ENCODE measurements at places on chromosomes 7 and 10. TPM values are rescaled to one million over a fixed set of nuclear protein-coding genes. Genes with fewer than 3 reads are reported as not detected.
A peak's percentile ranks its signal among the peaks of the same experiment; 100 is the strongest.

- H3K27ac ChIP-seq: no peak overlapping the region
- DNase-seq: peak; percentile 52
- H3K4me3 ChIP-seq: peak overlapping the region; percentile 32
Measured at GRCh38 chr10:100482181-100482833, 19.5 kb downstream of the WNT8B start.

DNA sequence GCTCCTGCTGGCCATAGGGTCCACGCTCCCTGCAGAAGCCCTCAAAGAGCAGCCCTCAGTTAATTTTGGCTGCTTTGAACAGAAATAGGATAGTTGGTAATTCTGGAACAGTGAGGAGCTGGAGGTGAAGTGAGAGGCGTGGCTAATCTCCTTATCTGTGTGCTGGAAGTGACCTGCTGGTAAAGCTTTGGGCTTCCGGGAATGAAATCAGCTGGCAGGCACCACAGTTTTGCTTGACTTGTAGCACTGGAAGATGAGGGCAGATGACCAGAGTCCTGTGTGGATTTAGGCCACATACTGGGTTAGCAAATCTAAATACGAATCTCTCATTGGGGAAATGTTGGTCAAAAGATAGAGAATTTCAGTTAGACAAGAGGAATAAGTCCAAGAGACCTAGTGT lies 10.2 kb downstream of the ATP6V0E2 start:
- DNase-seq: no peak

DNA sequence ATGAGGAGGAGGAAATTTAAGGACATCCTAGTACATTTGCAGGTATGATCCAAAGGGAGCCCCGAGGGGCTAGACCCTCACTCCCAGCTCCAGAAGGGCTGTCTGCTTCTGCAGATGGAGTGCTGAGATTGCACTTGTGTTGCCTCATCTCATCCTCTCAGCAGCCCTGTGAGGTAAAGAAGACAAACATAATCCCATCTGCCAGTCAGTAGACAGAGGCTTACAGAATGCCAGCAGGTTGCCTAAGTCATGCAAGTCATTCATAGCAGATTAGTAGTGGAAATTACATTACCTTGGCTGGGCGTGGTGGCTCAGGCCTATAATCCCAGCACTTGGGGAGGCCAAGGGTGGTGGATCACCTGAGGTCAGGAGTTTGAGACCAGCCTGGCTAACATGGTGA lies 45.4 kb downstream of the BLVRA start:
- no peak overlapping the region for H3K4me3 ChIP-seq
- no peak for DNase-seq
- no peaks in the 10 kb centered on the region for H3K27me3 ChIP-seq
- H3K27ac ChIP-seq: no peak overlapping the region
- H3K36me3 ChIP-seq: no peaks in the 10 kb centered on the region
- H3K4me1 ChIP-seq: no peaks in the 10 kb centered on the region

- no peaks in the 10 kb centered on the region for H3K36me3 ChIP-seq
- peaks cover under 1% of the 10 kb centered on the region for H3K4me1 ChIP-seq
- no peak for DNase-seq
Measured at GRCh38 chr7:74228951-74229900, 19.4 kb downstream of the LAT2 start.

- no peaks in the 10 kb centered on the region for H3K27me3 ChIP-seq
- H3K27ac ChIP-seq: no peak overlapping the region
- peaks cover 2% of the 10 kb centered on the region for H3K4me1 ChIP-seq
Measured at GRCh38 chr10:11505639-11506038, 105.8 kb downstream of the USP6NL start.

DNA sequence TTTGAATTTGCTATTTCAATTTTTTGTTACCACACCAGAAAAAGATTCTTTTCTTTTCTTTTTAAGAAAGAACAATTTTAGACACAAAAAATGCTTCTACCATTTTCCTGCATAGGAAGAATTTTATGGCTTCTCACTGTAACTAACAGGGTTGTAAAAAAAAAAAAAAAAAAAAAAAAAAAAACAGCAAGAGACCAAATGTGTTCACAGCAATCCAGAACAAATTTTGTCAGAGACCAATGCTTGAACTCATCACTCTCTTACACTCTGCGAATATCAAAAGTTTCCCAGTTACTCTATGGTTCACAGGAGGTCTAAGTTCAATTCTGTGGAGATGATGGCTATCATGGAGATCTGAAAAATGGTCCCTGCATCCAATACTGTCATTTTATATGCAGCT lies 84.4 kb downstream of the CHCHD3 start:
- H3K36me3 ChIP-seq: no peaks in the 10 kb centered on the region
- peaks cover 1% of the 10 kb centered on the region for H3K4me1 ChIP-seq
- no peak for DNase-seq
- no peaks in the 10 kb centered on the region for H3K27me3 ChIP-seq
- no peak overlapping the region for H3K27ac ChIP-seq
- H3K4me3 ChIP-seq: no peak overlapping the region

DNA sequence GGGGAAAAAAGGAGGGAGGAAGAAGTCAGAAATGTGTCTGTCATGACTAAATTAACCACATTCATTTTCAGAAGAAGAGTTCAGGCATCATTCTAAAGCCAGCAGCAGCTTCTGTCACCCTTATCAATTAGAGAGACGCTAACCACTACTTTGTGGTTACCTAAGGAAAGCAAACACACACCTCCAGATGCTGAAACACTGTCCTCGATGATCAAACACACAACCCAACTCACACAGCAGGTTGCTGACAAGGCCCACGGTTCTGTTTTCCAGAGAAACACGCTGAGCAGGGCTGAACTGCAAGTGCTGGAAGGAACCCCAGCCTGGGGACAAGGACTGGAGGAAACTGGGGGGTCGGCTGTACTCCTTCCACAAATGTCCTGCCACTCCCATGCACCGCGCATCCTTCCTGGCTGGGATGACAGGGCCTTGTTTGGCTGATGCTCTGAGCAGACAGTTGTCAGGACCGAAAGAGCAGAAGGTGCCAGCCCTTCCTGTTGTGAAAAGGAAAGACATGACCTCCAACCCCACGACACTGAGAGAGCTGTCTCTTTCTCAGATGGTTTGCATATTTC lies 36.6 kb downstream of the PRKCQ start:
- H3K27ac ChIP-seq: no peak overlapping the region
- DNase-seq: no peak
- H3K4me1 ChIP-seq: no peaks in the 10 kb centered on the region
- H3K36me3 ChIP-seq: no peaks in the 10 kb centered on the region
- H3K4me3 ChIP-seq: no peak overlapping the region
- H3K27me3 ChIP-seq: no peaks in the 10 kb centered on the region

- H3K27me3 ChIP-seq: no peaks in the 10 kb centered on the region
- no peak overlapping the region for H3K27ac ChIP-seq
- H3K4me1 ChIP-seq: no peaks in the 10 kb centered on the region
- H3K36me3 ChIP-seq: no peaks in the 10 kb centered on the region
- H3K4me3 ChIP-seq: no peak overlapping the region
Measured at GRCh38 chr7:159201722-159202330, 57.2 kb upstream of the VIPR2 start.

DNA sequence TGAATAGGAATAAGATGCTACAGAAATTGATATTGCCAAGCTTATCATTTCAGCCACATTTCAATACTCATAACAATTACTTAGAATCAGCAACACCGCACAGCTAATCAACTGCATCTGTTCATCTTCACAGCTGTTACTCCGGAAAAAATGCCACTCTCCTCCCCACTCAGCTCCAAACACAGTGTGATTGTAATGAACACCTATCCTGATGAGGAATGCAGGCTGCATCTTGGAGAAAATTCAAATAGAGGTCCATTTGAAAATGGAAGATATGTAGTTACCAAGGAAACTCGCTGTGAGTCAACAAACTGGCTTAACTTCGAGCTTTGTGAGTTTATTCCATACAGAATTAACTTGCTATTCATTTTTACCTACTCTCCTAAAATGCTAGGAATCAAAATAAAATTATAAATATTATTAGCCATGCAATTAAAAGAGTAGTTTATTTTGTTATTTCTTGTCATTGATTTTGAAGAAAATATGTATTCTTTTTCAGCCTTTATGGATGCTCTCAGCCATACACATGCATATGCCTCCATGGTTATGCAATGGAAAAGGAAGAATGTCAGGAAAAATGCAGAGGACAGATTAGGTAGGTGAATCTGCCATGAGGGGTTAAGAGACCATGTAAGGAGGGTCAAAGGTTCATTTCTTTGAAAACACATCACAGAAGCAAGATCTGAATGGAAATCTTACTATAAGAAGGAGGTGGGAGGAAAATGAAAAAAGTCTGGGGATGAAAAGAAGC lies 267.2 kb downstream of the POM121L12 start:
- H3K4me3 ChIP-seq: no peak overlapping the region
- no peaks in the 10 kb centered on the region for H3K36me3 ChIP-seq
- H3K27me3 ChIP-seq: no peaks in the 10 kb centered on the region
- DNase-seq: no peak
- no peaks in the 10 kb centered on the region for H3K4me1 ChIP-seq
- H3K27ac ChIP-seq: no peak overlapping the region

DNA sequence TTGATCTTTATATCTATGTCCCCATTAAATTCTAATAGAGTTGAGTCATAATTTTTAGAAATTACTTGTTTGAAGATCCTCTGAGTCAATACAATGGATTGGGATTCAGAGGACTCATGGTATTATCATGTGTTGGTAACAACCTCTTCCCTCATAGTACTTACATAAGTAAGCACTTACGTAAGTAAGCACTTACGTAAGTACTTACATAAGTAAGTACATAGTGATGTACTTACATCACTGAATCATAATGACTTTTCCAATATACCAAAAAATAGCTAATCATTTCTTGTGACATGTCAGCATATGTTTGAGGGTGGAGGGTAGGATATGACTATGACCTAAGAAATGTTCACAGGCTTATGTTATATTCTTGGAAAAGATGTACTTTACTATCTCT lies 740.5 kb downstream of the SORCS1 start:
- no peaks in the 10 kb centered on the region for H3K4me1 ChIP-seq
- no peaks in the 10 kb centered on the region for H3K27me3 ChIP-seq
- no peaks in the 10 kb centered on the region for H3K36me3 ChIP-seq
- no peak overlapping the region for H3K27ac ChIP-seq

- no peaks in the 10 kb centered on the region for H3K27me3 ChIP-seq
- H3K4me3 ChIP-seq: no peak overlapping the region
- H3K4me1 ChIP-seq: no peaks in the 10 kb centered on the region
- no peaks in the 10 kb centered on the region for H3K36me3 ChIP-seq
- H3K27ac ChIP-seq: no peak overlapping the region
- no peak for DNase-seq
Measured at GRCh38 chr7:13992596-13992964, 3.1 kb upstream of the ETV1 start.

DNA sequence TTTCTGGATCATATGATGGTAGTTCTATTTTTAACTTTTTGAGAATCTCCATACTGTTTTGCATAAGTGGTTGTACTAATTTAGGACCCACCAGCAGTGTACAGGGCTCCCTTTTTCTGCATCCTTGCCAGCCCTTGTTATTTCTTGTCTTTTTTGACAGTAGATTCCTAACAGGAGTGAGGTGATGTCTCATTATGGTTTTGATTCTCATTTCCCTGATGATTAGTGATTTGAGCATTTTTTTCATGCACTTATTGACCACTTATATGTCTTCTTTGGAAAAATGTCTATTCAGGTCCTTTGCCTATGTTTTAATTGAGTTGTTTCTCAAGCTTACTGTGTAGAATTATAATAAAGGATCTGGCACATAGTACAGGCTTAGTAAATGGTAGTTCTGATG lies 238.8 kb upstream of the BMPER start:
- H3K27ac ChIP-seq: no peak overlapping the region
- DNase-seq: no peak
- H3K4me1 ChIP-seq: no peaks in the 10 kb centered on the region
- no peaks in the 10 kb centered on the region for H3K36me3 ChIP-seq
- no peak overlapping the region for H3K4me3 ChIP-seq

GRCh38 chr10:92993699-92994272 lies 66.8 kb upstream of the CYP26C1 start:
- no peak overlapping the region for H3K4me3 ChIP-seq
- H3K4me1 ChIP-seq: no peaks in the 10 kb centered on the region
- H3K27me3 ChIP-seq: no peaks in the 10 kb centered on the region
- no peaks in the 10 kb centered on the region for H3K36me3 ChIP-seq
- DNase-seq: no peak
- H3K27ac ChIP-seq: no peak overlapping the region

GRCh38 chr7:148318838-148319237 lies 271.7 kb upstream of the C7orf33 start:
- H3K36me3 ChIP-seq: no peaks in the 10 kb centered on the region
- no peak for DNase-seq
- no peaks in the 10 kb centered on the region for H3K27me3 ChIP-seq

- DNase-seq: no peak
- H3K36me3 ChIP-seq: no peaks in the 10 kb centered on the region
- no peaks in the 10 kb centered on the region for H3K4me1 ChIP-seq
- H3K27ac ChIP-seq: no peak overlapping the region
- no peaks in the 10 kb centered on the region for H3K27me3 ChIP-seq
- H3K4me3 ChIP-seq: no peak overlapping the region
Measured at GRCh38 chr10:7288060-7288690, 122.7 kb downstream of the SFMBT2 start.

- DNase-seq: no peak
- H3K27me3 ChIP-seq: no peaks in the 10 kb centered on the region
- H3K4me3 ChIP-seq: no peak overlapping the region
Measured at GRCh38 chr10:103852856-103853255, 2.5 kb downstream of the SH3PXD2A start.

DNA sequence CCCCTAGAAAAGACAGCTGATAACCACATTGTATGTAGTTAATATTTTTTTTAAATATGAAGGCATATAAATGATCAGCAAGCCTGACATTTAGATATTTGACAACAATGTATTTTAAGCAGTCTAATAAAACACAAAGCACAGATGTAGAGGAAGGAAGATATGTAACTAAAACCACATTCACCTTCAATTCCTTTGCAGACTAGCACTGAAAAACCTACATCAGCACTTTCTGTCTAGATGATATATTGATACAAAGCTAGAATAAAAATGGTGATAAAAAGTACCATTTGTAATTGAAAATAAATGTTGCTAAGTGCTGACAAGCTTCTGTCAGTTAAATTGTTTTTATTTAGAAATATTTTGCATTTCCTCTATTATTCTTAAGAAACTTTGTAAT lies 153.6 kb downstream of the IMMP2L start:
- no peaks in the 10 kb centered on the region for H3K27me3 ChIP-seq
- no peaks in the 10 kb centered on the region for H3K36me3 ChIP-seq
- H3K4me1 ChIP-seq: no peaks in the 10 kb centered on the region
- DNase-seq: no peak
- no peak overlapping the region for H3K4me3 ChIP-seq
- no peak overlapping the region for H3K27ac ChIP-seq

GRCh38 chr7:1610678-1611302 lies 41.0 kb upstream of the PSMG3 start:
- no peak for DNase-seq
- no peak overlapping the region for H3K27ac ChIP-seq
- H3K36me3 ChIP-seq: no peaks in the 10 kb centered on the region
- no peaks in the 10 kb centered on the region for H3K27me3 ChIP-seq
- no peak overlapping the region for H3K4me3 ChIP-seq

SPDYE18 gene
- 2.1 TPM for polyA plus RNA-seq

MACC1 gene
- not detected for polyA plus RNA-seq

CC2D2B gene
- polyA plus RNA-seq: 0.35 TPM

ANKRD61 gene
- 0.15 TPM for polyA plus RNA-seq

ELOVL3 gene
- polyA plus RNA-seq: 0.08 TPM

All from ovary (tissue), 10 donors.